ENCODE measurements at places on chromosomes 7 and 10. TPM values are rescaled to one million over a fixed set of nuclear protein-coding genes. Genes with fewer than 3 reads are reported as not detected.

DNA sequence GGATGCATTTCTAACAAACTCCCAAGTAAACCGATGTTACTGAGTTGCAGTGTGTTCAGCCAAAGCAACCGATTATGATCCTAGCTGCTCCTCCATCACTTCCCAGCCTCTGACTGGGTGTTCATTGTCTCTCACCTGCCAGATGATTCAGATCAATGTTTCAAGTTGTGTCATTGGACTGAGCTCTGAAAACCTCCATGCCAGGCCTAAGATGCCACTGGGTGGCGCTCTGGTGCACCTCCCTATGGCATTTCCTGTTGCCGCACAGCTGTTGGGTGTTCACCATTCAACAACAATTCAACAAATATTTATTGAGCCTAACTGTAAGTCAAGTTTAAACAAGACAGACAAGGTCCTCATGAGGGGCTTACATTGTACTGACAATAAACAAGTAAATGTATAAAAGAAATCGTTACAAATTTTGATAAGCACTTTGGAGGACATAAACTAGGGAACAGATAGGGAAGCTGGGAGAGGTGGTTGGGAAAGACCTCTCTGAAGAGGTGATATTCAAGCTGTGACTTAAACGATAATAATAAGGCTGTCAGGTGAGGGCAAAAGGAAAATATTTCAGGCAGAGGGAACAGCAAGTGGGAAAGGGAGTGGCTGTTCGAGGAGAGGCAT is 22.8 kb downstream of the RGR start:
- peak; percentile 42 for DNase-seq

- DNase-seq: no peak
Observed at GRCh38 chr7:105020926-105021325, 6.9 kb downstream of the KMT2E start.

DNA sequence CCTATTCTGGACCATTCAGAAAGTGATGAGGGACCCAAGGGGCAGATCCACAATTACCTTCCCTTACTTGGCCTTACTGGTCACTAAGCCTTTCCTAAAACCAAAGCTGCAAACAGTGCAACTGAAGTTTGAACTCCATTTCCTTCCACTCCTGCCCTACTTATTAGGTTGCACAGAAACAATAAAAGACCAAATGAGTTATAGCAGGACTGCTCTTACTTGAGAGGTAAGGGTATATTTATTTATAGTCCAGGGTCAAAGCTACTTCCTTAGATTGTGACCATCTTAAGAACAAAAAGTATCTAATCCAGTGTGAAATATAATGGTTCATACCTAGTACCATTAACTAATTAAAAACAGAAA is 27.0 kb downstream of the CDK6 start:
- DNase-seq: no peak

The PLPP4 gene
- not detected for total RNA-seq

The RAB11FIP2 gene
- total RNA-seq: 14.2 TPM

The SUN3 gene
- not detected for total RNA-seq

The HTR7 gene
- total RNA-seq: 0.09 TPM

- DNase-seq: no peak
Observed at GRCh38 chr10:79088613-79089355, 20.0 kb downstream of the ZMIZ1 start.

GRCh38 chr7:28640001-28640400 is 227.7 kb downstream of the CREB5 start:
- DNase-seq: no peak

DNA sequence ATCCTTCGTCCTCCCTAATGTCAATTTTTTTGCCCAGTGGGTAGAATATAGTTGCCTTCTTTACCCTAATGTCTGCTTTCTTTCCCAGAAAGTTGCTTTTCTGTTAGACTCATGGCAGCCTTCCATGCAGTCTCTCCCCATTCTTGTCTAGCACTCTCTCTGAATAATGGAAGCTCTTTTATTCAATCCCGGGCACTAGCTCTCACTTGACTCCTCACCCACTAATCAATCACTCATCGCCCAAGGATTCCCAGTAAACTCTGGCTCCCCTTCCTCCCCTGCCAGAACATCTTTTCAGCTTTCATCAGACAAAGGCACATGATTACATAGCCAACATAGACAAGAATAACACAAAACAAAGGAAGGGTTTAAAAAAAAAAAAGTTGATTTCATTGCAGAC is 100.2 kb upstream of the RELN start:
- no peak for DNase-seq

The SPAG6 gene
- 1.5 TPM for total RNA-seq

The GATA3 gene
- total RNA-seq: 0.39 TPM

Data from neural crest cell (in vitro differentiated cells).